ENCODE measurements at places on chromosomes 4 and X.

DNA sequence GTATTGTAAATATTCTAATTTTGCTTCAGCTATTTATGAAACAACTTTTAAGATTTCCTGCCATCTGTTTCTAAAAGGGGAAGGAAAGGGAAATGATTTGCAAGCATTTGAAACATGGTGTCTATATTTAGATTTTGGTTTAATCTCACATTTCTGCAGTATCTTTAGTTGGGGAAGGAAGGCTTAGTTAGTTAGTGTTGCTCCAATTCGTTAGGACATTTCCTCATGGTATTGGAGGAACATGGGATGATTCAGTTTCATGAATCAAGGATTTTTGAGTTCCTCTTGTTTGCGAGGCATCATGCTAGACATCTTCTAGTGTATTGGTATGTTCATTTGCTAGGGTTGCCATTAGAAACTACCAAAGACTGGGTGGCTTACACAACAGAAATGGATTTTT is 20.5 kb upstream of the TMEM192 start:
- no peak for DNase-seq

- DNase-seq = no peak
These were observed 2.9 kb downstream of the PAK3 start for GRCh38 chrX:111098874-111099273.

DNA sequence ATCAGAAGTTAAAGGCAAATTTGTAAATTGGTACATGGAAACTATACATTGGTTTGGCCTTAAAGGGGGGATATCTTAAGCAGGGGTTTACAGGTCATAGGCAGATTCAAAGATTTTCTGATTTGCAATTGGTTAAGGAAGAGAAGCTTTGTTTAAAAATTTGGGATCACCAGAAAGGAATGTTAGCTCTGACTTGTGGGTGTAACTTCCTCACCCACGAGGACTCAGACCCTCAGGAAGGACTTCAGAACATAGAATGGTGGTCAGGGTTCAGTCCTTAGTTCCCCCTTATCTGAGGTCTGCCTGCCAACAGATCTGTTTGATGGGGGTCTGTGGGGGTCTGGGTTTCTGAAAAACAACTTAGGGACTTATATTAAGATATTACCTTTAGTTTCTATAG is 427.4 kb upstream of the DIPK2B start:
- no peak for DNase-seq

GRCh38 chr4:7610022-7610670 is 175.4 kb upstream of the PSAPL1 start:
- DNase-seq = no peak

GRCh38 chr4:151887031-151887815 is 126.4 kb upstream of the GATB start:
- no peak for DNase-seq

DNA sequence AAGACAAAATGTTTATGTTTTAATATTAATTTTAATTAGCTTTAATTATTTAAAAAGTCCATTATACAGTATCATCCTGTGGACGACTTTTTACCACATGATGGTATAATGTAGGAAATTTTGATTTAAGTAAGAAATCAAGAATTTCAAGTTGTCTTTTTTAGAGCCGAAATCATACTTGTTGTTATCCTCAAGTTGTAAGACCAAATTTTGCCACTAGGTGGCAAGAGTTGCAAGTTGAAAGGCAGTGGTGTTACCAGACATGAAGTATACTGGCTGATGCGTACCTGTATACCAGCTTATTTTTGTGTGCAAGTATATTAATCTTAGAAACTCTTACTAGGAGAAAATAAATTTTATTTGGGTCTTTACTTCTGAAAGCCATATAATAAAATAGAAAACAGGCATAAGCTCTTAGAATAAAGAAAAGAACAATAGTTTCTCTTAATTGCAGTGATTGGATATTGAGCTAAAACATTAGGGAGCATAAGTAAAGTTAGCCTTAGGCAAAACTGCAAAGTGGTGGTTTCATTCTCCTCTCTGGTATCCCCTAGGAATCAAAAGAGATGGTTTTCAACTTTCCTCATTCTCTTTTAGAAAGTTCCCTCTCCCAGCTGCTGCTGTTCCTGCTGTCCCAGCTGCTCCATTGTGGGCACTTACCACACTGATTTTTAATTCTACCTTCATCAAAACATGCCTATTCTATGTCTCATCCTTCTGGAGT is 118.0 kb upstream of the WDFY3 start:
- no peak for DNase-seq

- no peak for DNase-seq
These were observed 1384.4 kb upstream of the PCDH10 start for GRCh38 chr4:131764730-131765129.

- DNase-seq = no peak
These were observed 697.5 kb downstream of the FSTL5 start for GRCh38 chr4:161466316-161466715.

DNA sequence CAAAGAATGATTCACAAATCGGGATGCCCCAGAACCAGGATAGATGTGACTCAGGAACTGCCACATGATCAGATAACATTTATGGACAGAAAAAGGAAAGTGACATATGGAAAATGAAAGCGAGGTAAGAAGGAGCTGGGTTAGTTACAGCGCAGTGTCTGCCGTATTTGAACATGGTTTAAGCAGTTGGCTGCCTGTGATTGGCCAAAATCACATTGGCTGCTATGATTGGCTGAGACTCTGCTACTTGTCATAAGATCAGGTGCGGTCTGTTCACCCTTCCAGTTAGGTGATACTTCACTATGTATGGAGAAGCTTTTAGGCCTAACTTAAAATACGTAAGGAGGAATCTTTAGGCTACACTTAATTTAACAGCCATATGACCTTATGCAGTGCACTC is 322.7 kb upstream of the HAND2 start:
- DNase-seq = no peak

- no peak for DNase-seq
These were observed 907.1 kb downstream of the RPA4 start for GRCh38 chrX:97790850-97791249.

- no peak for DNase-seq
These were observed 123.1 kb upstream of the BOD1L1 start for GRCh38 chr4:13750594-13750993.

- DNase-seq = no peak
These were observed 107.4 kb downstream of the DDIT4L start for GRCh38 chr4:100082852-100083251.

DNA sequence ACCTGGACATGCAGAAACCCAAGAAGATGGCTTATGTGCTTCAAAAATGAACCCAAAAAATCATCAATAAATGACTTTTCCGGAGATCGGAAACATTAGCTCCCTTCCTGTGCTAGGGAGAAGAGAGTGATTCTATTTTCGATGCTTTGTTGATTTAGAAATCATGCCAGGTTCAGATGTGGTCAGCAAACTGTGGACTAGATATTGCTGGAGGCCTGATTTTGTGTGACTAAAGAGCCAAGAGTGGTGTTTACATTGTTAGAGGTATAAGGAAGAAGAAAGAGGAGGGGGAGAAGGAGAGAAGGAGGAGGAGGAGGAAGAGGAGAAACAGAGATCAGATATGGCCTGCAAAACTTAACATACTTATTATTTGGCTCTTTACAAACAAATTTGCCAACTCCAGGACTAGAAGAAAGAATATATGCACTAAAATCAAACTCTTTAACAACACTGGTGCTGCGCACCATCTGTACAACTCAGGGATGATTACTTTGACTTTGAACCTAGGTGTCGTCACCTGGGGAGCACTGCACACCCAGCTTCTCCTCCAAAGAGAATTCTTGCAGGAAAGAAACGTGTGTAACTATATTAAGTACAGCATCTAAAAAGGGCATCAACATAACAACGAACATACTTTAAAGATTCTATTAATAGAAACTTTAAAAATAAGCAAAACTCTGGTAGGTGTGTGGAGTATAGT is 664.9 kb upstream of the LCORL start:
- DNase-seq = no peak

- DNase-seq = no peak
These were observed 75.9 kb upstream of the LEF1 start for GRCh38 chr4:108244606-108245005.

DNA sequence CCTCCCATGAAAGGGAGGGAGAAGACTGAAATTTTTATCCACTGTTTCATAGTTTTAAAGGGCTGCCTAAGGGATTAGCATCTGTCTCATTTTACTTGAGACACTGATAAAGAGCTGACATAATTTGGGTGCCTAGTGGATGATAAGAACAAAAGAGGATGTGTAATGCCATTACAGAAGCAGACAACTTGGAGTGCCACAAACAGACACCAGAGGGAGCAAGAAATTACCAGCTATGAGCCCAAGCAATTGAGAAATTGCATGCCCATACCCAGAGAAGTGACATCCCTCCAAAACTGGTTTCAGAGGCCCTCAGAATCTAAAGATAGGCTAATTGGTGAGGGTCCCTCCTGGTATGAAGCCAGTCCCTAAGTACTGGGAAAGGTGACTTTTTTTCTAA is 38.5 kb upstream of the POU3F4 start:
- no peak for DNase-seq

GRCh38 chr4:183624548-183624947 is 34.4 kb downstream of the RWDD4 start:
- DNase-seq = no peak

DNA sequence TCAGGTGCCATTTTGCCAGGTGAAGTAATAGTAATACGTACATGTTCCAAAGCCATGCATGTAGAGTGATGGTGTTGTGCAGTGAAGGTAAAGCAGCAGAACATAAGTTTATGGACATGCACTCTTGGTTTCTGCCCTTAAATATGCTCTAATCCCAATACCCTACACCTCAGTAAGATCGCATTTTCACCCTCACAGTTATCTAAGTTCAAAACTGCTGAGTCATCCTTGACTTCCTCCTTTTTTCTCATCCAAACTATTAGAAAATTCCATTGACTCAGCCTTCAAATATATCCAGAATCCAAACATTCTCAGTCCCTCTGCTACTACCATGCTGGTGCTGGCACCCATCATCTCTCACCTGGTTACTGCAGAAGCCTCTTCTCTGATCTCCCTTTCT is 652.9 kb upstream of the IGFBP7 start:
- no peak for DNase-seq

- no peak for DNase-seq
These were observed 39.0 kb downstream of the PTTG2 start for GRCh38 chr4:37999000-37999716.

DNA sequence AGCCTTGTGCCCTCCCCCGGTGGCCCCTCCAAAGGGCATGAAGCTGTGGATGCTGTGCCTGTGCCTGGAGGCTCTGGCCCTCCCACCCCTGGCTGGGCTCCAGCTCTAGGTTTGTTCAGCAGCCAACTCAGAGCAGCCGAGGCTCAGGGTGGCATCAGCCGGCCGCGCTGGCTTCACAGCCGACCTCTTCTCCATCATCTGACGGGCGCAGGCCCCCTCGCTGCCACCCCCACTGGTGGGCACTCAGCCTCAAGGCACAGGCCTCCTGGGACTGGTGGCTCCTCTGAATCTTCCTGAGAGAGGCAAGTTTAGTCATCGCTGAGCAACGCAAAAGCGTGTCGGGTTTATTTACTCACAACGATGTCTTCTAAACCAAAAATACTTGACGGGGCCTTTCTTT is 46.0 kb downstream of the PCGF3 start:
- DNase-seq = no peak

DNA sequence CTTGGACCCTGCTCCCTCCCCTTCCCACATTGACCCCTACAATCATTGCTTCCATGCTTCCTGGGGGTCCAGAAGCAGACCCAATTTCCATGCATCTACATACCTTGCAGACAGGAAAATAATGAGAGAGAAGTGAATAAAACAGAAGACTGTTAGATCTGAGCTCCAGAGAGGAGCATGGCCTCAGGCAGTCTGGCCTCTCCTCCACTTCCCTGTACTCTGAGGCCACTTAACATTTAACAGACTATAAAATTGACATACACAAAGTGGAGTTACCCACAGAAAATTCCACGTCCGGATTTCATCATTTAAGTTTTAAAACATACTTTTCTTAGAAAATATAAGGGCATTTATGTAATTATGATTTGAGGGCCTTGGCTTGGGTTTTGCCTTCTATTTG is 2.1 kb upstream of the PRSS12 start:
- no peak for DNase-seq

GRCh38 chr4:73573794-73574528 is 46.3 kb downstream of the RASSF6 start:
- peak; percentile 1 for DNase-seq

GRCh38 chr4:76897536-76898384 is at the start of gene SOWAHB:
TSS of gene SOWAHB (minus strand) at chr4:76898144. CDS start at chr4:76897849, 295 bp downstream.
- DNase-seq = no peak

DNA sequence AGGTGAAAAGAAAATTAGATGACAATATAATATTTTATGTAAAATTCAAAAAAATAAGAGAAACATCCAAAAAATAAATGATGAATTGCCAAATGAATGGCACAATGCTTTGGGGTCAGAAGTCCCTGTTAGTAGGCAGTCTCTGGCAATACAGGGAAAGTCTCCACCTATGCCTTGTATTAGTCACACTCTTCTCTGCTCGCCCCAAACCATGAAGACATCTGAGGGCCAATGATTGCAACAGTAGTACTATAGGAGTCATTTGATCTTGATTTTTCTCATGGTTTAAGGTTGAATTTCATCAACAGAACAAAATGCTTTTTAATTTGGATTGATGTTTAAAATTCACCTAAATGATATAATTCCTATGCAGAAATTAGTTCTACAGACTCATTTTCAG is 3.9 kb upstream of the PRSS12 start:
- DNase-seq = no peak

DNA sequence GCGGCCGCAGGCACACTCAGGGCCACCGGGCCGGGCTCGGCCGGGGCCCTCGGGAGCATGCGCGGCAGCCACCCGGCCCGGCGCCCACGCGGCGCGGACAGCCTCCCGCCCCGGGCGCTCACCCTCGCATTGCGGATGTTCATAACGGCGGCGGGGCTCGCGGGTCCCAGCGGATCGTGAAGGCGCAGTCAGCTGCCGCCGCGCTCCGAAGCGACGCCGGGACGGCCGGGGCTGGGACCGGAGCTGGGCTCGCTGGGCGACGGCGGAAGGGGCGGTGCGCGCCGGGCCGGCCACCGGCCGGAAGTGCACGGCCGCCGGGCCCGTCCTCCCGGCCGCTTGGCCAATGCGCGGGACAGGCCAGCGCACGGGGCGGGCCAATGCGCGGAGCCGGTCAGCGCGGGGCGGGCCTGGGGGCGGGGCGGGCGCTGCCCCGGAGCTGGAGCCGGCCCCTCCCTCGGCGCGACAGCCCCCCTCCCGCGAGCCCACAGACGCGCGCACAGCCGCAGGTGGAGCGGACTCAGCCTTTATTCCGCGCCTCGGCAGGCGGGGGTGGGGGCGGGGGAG is at the start of gene NAA10:
NAA10 (minus strand) TSS at position 276 of the 564 bp plus-strand sequence; CDS start at position 143, 133 bp downstream.
- no peak for DNase-seq

- DNase-seq = no peak
These were observed 126.7 kb downstream of the NHS start for GRCh38 chrX:17501746-17502145.

DNA sequence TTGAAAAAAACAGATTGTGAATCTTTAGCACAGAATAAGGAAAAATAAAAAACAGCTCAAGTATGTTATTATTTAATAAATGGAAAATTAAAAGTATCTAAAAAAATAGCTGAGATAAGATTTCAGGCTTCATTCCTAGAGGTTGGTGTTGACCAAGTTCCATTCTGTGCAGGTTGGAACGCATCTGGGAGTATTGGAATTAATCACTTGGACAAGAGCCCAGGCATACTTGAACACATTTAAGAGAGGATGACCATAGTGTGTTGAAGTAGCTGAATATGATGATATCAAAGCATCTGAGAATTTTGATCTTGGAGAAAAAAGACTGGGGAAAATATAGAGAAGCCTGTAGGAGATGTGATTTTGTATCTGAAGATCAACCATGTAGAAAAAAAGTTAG is 54.6 kb upstream of the VCX start:
- DNase-seq = no peak
